Left renal cortex interstitium (tissue), 4 donors: ENCODE measurements at places on chromosomes 4 and X.

DNA sequence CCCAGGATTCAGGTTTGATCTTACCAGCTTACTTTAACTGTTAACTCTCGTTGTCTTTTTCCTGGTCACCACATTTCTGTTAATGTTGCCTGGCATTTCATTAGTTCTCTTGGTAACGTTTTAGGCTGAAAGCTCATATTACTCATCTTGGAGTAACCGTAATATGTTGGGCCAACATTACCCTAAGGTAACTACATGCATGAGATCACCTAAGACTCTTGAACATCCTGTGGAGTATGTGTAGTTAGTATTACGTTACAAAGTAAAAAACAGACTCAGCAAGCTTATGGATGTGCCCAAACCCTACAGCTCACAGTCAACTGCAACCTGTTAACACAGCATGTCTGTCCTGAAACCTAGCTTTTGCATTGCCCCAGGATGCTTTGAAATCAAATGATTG is 203.3 kb upstream of the HS3ST1 start:
- DNase-seq: no peak

- DNase-seq: no peak
Observed at GRCh38 chr4:162017863-162018262, 145.9 kb downstream of the FSTL5 start.

DNA sequence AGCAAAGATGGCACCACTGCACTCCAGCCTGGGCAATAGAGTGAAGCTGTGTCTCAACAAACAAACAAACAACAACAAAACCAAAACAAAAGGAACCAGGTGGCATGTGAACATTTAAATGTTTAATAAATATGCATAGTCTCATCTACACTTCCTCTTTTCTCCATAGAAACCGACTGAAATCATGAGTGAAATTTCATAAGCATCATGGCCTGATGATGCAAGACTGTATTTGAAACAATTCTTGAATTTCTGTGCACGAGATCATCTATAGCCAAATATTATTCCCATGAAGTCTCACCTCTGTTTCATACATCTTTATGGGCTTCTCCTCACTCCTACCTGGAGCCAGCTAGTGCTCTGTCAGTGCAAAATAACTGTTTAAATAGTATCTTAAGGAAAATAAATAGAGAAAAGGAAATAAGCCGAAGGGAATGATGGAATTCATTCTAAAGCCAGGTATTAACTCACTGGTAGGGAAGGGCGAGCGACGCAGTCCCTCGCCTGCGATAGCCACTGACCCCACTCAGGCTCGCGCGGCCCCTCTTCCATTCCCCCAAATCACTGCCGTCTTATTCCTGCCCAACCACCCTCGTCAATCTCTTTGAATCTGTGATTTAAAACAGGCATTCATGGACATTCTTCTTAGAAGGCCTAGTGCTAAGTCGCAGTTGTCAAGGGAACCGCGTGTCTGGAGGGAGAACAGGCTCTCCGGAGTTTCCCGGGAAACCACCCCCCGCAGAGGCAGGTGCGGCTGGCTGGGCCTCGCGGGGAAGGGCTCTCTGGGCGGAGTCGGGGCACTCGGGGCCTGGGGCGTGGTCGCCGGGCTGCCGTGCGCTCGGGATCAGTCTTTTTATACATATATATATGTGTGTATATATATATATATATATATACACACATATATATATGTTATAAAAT is 52.4 kb upstream of the TRIM2 start:
- DNase-seq: peak; percentile 70

DNA sequence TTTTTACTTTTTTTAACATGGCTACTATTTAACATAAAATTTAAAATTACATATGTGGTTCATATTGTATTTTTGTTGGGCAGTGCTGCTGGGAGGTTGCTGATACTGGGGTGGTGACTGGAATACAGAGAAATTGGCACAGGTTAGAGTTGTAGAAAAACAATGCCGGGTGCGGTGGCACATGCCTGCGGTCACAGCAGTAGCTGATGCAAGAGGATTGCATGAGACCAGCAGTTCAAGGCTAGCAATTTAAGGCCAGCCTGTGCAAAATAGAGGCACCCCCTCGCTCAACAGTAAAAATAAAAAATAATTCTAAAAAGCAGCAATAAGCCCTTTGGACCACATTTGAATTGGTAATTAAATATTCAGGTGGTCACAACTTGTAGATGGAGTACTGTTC is 11.8 kb upstream of the CPE start:
- no peak for DNase-seq

DNA sequence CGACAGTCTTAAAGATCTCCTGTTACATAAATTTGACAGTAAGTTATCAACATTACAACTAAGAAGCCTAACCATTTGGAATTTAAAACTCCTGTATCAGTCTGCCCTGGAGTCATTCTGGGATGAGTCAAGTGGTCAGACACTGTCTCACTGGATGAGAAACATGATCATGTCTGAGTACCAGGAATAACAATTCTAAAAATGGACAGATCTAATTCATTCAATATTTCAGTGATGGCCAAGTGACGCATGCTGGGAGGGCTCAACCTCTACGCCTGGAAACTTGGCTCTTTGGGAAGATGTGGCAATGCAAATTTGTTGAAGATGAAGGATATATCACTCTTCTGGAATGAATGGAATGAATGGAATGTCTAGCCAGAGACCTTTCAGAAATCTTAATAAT is 1427.2 kb downstream of the STIM2 start:
- DNase-seq: no peak
